ENCODE measurements at places on chromosomes 6 and 20.

- DNase-seq: no peak
These were observed 837 bp upstream of the OSER1 start for GRCh38 chr20:44211177-44212039.

GRCh38 chr6:45681860-45682511, 304.3 kb upstream of the SUPT3H start:
- DNase-seq: no peak

- no peak for DNase-seq
These were observed 40.5 kb upstream of the PRIM2 start for GRCh38 chr6:57276946-57277345.

- no peak for DNase-seq
These were observed 14.8 kb upstream of the HLA-DRB1 start for GRCh38 chr6:32604434-32604877.

- DNase-seq: no peak
These were observed 2.1 kb upstream of the PTCHD4 start for GRCh38 chr6:48113130-48113529.

- peak; percentile 13 for DNase-seq
These were observed 40.5 kb downstream of the TGM6 start for GRCh38 chr20:2421247-2421646.

GRCh38 chr6:68238097-68238601, 396.9 kb upstream of the ADGRB3 start:
- peak; percentile 77 for DNase-seq

DNA sequence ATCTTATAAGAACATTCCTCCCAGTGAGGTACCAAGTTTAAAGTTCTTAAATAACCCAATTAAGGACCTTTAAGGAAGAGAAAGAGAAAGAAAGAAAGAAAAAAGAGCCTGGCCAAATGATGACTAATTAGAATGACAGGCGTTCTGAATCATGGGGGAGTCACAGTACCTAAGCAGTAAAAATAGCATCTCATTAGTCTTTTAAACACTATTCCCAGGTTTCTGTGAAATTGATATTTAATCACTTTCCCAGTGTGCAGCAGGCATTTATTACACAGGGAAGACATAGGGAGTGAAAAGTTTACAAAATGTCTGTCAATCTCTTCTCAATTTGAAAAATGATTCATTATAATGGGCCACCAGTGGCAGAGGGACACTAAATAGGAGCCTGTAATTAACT, 251.4 kb upstream of the MANEA start:
- peak; percentile 36 for DNase-seq

- DNase-seq: no peak
These were observed 94.2 kb upstream of the SCP2D1 start for GRCh38 chr20:18719426-18719825.

DNA sequence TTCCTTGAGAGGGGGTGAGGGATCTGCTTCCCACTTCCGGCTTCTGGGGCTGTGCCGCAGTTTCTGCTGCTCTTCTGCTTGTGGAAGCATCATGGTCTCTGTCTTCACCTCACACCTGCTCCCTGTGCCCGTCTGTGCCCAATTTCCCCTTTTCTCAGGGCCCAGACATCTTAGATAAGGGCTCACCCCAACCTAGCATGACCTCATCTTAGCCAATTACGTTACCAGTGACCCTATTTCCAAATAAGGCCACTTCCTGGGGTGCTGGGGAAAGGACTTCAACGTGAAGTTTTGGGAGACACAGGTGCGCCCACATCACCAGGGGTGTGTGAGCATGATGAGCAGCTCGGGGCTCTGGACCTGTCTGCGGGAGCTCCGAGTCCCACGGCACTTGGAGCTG, 20.7 kb upstream of the RBBP8NL start:
- DNase-seq: no peak
